ENCODE measurements at places on chromosomes 12 and 14.

DNA sequence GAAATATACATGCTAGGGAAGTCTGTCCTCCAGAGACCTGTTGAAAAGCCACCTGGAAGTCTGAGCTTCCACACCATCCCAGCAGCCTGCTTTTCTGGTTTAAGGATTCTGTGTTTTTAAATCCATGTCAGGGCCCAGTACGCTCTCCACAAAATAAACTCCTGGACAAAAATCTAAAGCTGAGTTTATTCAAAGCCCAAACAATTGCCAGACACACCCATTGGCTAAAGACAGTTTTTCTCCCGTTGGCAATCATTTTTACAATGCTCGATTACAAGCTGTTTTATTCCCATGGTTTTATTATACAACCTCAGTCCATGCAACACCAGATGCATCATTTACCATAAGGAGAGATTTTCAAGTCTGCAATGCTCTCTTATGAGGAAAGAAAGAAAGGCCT is 94.5 kb downstream of the MYRFL start:
- no peak for DNase-seq

- no peak for DNase-seq
Measured at GRCh38 chr12:110616471-110617115, 2.7 kb downstream of the TCTN1 start.

- peak; percentile 55 for DNase-seq
Measured at GRCh38 chr12:49296836-49297694, 2.1 kb downstream of the PRPH start.

DNA sequence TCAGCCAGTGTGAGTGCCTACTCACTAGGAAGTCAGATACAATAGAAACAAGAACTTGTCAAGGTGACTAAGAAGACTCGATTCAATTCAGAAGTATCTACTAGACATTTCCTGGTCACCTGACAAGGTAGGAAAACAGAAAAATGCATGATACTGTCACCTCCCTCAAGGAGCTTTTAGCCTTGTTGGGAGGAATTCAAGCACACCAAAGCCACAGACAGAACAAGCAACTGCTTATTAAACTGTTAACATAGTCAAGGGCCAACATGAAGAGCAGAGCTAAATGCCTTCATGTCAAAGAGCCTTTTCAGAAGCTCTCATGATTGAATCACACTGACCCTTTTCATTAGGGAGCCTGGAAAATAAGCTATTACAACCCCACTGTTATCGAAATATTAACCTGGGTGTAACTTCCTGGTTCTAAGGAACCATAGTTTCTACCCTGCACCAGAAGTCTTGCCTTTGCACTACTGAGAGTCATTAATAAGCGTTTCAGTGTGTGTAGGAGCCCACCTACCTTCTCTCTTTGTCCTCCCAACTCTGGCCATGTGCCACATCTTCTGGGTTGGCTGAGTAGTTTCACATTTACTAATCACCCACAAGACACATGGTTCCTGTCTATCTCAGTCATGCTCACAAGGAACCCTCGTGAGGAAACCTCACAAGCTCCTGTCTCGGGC is 31.0 kb upstream of the LGALS3 start:
- DNase-seq, result no peak

DNA sequence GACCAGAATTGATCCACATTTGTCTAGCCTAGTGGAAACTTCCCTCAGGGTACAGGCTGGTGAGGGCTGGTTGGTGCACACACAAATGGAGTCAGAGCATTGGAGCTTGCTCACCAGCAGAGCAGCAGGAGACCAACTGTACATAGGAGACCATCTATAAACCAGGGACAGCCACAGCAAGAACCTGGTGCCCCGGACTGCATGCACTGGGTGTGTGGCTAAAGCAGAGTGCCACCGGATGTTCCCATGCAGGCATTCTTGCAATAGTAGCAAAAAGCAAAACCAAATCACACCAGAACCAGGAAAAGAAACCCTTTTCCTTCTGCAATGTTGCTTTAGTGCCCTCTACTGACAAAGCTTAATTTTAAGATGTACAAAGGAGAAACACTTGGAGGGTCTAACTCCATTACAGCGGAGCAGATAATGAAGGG is 136.4 kb downstream of the MDGA2 start:
- DNase-seq, result no peak

DNA sequence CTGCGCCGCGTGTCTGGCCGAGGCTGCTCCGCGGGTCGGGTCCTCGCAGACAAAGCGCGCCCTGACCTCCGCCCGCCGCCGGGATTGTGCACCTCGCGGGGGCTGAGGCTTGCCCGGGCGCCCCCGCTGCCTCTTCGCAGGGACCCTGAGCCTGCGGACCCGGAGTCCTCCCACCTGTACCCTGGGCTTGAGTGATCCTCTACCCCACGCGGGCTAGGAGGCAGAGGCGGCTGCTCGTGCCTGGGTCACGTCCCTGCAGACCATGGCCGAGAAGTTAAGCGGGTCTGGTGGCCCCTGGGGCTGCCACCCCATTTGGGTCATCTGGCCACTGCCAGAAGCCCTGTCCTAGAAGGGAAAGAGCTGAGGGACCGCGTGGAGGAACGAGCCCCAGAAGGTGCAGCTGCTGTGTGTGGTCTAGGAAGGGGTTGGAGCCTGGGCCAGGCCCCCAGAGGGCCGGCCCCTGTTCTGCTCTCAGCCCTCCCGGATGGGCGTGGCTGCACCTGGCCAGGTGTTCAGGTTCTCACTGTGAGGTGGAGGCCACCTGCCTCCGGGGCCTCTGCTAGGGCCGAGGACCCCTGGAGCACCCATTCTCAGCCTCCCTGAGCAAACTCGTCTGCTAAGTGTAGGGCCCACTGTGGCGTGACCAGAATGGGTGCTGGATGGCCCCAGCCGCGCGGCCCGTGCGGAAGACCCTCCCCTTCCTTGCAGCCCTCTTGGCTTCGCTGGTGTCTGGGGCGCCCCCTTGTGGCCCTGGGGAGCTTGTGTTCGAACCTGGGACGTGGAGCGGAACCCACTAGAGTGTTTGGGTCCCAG is 49.6 kb downstream of the LRCOL1 start:
- DNase-seq, result peak; percentile 82

DNA sequence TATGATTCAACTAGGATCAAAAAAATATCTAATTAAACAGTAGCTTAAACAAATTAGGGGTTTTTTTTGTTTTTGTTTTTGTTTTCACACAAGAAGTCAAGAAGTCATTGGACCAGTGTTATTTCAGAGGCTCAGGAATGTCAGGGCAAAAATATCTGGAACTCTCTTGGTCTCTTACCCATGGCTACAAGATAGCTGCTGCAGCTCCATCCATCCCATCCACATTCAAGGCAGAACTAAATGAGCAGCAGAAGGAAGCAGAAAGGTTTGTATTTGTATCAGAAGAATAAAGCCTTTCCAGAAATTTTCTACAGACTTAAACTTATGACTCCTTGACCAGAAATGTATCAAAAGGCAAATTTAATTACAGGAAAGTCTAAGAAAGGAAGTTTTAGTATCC is 33.8 kb upstream of the BCL2L14 start:
- no peak for DNase-seq

DNA sequence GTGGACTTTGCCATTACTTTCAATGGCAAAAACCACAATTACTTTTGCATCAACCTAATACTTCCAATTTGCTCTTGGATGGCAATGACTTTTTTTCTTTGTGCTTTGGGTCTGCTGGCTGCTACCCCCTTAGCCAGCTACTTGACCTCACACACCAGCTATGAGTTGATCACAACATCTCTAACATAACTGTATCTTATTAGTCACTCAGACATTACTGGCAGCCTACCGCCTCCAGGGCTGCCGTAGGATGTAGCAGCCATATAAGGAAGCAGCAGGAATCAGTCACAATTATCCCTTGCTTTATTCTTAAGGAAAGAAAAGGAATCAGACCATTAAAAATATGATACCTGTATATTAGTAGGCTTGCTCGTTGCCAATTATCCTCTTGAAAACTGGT is 260.5 kb downstream of the ADAMTS20 start:
- no peak for DNase-seq

GRCh38 chr12:40650038-40650704 is 42.1 kb upstream of the CNTN1 start:
- no peak for DNase-seq

- no peak for DNase-seq
Measured at GRCh38 chr14:86055512-86056075, 525.6 kb downstream of the FLRT2 start.

DNA sequence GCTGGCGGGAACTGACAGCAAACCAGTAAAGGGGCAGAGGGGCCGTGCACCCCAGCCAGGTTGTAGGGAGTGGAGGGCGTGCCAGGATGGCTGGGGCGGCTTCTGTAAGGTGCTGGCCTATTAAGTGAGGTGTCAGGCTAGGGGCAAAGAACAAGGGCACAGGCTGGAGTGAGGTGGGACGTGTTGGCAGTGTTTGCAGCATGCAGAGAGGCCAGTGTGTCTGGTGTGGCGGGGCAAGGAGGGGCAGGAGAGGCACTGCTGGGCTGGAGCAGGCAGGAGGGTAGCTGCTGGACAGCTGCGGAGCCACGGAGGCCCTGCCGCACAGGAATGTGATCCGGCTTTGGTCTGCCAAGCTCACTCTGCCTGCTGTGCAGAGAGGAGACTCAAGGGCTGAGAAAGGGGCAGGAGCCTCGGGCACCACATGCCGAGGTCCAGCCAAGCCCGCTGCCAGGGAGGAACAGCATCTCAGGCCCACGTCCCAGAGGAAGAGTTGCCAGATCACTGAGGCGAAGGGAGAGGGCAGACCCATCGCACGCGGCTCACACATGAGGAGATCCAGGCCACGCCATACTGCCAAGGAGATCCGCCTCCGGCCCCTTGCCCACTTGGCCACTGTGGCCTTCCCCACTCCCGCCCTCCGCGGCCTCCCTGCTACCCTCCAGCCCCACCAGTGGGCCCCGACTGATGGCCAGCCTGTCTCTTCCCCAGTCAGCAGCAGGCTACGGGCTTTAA is 46.8 kb downstream of the AMN start:
- DNase-seq, result no peak

GRCh38 chr14:70890826-70891659 is 16.2 kb upstream of the PCNX1 start:
- DNase-seq, result no peak

GRCh38 chr12:527241-527640 is 67.5 kb downstream of the B4GALNT3 start:
- peak; percentile 99 for DNase-seq

- no peak for DNase-seq
Measured at GRCh38 chr12:103308396-103308795, 187.4 kb downstream of the C12orf42 start.

GRCh38 chr12:51917746-51918453 is 10.6 kb downstream of the ACVRL1 start:
- no peak for DNase-seq

- DNase-seq, result no peak
Measured at GRCh38 chr12:84356224-84356623, 556.4 kb downstream of the SLC6A15 start.

DNA sequence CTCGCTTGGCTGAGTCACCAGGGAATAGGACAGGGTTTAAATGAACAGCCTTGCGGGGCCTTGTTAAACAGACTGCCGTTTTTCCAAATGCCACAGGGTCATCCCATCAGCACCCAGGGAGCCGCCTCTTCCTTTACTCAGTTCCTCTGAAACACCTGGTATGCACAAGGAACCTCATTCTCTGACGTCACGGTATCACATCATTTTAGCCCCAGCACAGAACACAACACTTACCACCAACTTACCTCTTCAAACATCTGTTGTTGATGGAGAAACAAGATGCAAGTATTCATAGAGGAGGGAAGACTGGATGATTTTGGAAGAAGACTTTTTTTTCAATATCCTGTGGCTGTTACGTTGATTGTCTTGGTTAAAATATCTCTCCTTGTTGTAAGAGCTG is 535.3 kb upstream of the TMEM132C start:
- peak; percentile 20 for DNase-seq

GRCh38 chr12:44053549-44054127 is 217.8 kb downstream of the TMEM117 start:
- no peak for DNase-seq

- no peak for DNase-seq
Measured at GRCh38 chr14:95828649-95829265, 47.9 kb upstream of the TUNAR start.

DNA sequence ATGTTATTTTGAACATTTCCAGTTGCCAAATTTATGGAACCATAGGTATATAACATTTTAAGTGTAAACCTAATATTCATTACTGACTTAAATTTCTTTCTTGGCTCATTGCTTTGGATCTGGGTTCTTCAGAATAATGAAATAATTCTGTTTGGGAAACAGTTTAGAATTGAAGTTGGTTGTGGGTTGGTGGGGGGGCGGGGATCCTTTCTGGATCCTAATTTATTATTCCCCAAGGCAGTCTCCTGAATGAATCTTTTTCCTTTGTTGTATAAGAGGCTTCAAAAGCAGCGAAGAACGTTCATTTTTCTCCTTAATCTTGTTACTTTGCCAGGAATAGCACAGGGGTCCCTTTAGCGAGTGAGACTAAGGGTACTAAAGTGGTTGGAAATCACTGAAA is 325.5 kb downstream of the FOXG1 start:
- DNase-seq, result no peak

DNA sequence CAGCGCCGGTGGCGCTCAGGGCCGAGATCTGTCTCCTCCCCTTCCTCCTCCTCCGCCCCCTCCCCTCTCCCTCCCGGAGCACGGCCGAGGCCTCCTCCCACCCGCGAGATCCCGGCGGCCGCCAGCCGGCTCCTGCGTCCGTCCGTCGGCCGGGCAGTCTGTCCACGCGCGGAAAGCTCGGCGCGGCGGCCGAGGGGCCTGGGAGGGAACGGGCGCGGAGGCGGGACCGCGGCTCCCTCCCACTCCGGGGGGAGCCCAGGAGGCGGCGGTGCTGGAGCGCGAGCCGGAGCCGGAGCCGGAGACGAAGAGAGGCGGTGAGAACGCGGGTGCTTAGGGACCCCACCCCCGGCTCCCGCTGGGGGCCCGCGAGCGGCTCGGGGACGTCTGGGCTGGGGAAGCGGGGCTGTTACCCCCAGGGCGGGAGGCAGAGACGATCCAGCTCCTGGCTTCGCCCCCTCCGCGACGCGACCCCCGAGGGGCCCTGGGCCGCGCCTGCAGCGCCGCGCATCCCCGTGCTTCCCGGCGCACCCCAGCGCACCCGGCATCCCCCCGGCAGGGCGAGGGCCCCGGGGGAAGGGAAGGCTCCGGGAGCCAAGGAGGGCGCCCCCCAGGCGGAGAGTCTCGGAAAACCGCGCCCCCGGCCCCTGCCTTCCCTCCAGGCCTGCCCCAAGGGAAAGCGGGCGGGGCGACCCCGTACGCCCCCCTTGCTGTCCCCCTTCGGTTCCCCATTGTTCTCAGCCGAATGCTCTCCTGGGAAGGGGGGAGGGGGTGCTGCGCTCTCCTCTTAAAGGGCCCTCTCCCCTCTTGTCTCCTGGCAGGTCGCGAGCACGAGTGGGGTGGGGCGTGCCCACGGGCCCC is at the start of gene DTX1:
TSS of gene DTX1 (plus strand) at position 100 of the 858 bp plus-strand sequence. CDS start 1,463 bp downstream, outside the sequence.
- no peak for DNase-seq

DNA sequence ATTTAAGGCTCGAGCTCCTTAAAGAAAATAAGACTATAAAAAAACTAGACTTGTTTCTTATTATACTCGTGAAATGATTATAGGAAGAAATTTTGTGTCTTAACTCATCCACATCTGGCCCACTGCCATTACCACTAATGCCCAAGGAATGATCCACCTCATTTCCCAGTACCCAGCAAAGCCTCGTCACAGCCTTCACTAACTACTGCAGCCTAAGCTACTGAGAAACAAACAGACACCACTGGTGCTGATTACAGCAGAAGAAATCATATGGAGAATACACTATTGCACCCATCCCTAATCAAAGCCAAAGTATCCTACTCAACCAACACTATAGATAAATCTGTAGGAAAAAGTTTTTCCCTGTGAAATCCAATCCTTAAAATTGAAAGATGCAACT is 205.3 kb upstream of the NAV3 start:
- DNase-seq, result no peak

GRCh38 chr14:94309721-94310120 is 13.4 kb downstream of the SERPINA6 start:
- DNase-seq, result no peak
